ENCODE measurements at places on chromosomes 1 and 21.

GRCh38 chr21:34528131-34528561 is 16.1 kb upstream of the KCNE1 start:
- DNase-seq = no peak

DNA sequence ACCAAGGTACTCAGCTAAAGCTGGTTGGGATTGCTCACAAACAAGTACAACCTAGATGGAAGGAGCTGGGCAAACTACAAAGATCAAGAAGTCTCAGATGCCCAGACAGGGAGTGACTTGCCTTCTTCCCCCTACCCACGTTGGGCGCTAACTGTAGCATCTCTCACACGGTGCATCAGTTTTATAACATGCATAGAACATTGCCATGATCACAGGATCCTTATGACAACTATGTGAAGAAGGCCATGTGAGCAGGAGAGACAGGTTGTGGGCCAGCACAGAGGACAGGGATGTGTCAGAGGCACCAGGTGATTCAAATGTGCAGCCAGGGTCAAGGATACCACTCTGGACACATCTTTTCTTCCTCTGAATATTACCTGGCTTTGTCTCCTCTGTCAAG is 28.3 kb upstream of the CYP4B1 start:
- DNase-seq = no peak

- no peak for DNase-seq
These were observed 5.9 kb downstream of the LRP8 start for GRCh38 chr1:53321776-53322602.

GRCh38 chr1:172185211-172185610 is 235.3 kb upstream of the C1orf105 start:
- DNase-seq = no peak

- DNase-seq = no peak
These were observed 37.7 kb downstream of the PIK3C2B start for GRCh38 chr1:204456826-204457442.

- no peak for DNase-seq
These were observed 65.4 kb downstream of the JAK1 start for GRCh38 chr1:64900916-64901315.

DNA sequence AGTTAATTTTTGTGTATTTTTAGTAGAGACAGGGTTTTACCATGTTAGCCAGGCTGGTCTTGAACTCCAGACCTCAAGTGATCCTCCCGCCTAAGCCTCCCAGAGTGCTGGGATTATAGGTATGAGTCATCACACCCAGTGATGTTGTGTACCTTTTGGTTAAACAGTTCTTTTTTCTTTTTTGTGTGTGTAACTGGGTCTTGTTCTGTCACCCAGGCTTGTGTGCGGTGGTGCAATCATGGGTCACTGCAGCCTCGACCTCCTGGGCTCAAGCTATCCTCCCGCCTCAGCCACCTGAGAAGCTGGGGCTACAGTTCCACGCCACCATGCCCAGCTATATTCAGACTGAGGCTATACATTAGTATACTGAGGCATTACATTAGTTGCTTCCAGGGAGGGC is 37.8 kb downstream of the GABPB2 start:
- DNase-seq = no peak

DNA sequence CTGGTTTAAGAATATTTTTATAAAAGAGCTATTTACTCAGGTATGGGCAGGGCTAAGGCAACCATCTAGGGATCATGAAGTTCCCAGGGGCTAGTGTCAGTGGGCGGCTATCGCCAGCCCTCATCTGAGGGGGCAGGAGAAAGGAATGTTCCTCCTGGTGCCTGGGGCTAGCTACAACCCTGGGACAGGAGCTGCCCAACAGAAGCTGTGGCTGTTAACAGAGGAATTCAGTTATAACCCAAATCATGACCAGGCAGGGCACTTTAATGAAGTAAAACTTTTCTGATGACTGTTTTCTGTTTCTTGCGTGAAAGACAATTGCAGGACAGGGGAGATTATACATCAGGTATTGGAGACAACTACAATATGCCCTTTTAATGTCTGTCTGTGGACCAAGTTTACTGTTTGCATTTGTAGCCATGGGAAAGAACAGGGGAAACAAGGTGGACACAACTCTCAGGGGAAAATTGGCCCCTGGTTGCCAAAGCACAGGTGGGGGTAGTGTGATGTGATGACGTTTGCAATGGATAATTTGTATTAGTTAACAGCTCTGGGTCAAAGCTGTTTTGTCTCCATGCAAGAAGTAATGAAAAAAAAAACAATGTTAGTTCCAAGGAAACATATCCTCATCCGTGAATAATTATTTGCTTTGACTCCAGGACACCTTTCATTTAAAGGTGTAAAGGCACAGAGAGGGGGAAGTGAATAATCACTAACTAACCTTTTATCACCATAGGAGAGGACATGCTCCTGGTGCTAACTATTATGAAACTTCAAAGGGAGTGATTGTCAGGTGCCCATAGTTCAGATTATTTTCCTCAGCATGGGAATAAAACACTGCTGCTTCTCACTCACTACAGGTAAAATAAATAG is 105.2 kb downstream of the TSEN15 start:
- no peak for DNase-seq

DNA sequence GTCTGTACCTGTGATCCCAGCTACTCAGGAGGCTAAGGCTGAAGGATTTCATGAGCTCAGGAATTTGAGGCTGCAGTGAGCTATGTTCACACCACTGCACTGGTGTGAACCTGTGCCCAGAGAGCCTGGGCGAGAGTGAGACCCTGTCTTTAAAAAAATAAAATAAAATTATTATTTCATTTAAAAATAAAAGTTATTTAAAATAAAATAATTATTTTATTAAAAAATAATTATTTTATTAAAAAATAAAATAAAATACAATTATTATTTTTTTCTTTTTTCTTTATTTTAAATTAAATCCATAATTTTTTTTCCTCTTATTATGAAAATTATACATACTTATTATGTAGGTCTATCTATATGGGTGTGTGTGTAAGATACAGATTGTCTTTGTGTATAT is 53.6 kb downstream of the LHX9 start:
- no peak for DNase-seq

GRCh38 chr21:25569084-25569483 is 38.2 kb downstream of the MRPL39 start:
- no peak for DNase-seq

GRCh38 chr1:169025412-169025811 is 81.1 kb upstream of the ATP1B1 start:
- no peak for DNase-seq

DNA sequence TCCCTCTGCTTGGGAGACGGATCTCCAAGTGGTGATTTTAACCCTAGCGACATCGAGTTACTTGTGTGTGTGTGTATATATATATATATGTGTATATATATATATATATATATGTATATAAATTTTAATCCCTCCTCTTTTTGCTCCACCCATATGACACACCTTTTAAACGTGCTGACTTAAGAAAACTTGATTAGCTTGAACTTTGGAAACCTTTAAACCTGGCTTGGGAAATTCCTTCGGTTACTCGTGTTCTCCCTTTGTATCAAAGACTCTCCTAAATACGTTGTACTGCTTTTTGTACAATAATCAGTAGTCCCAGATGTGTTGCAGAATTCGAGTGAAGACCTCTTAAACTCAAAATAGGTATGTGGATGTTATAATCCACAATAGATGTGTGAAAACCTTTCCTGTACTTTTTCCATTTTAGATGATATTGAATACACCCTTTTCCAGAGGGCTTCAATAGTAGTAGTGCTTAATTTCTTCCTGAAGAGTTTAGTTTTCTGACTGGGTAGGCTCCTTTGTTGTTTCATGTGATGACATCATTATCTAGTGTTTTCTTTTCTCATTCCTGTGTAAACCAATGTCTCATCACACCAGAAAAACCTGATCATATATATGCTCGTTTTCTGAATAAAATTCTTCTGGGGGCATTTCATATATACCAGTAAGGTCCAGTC is 1.4 kb downstream of the RNF11 start:
- no peak for DNase-seq

- DNase-seq = no peak
These were observed 14.7 kb downstream of the CSF1 start for GRCh38 chr1:109925159-109925990.

DNA sequence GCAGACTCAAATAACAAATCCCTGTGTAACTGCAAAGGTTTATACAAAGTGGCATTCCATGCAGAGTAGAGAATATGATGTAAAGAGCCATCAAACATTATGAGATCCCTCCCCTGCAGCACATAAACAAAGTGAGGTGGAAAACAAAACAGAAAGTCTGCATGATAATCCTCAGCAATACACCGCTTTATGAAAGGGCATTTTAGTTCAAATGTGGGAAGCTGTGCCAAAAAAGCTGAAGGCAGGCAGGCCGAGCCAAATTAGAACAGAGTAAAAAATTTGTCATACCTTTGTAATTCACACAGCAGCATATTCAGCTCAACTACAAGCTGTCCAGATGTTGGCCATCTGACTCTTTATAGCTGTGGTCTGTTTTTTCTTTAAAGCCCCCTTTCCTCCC is 113.5 kb downstream of the LHX9 start:
- no peak for DNase-seq

GRCh38 chr1:84442256-84442655 is 36.8 kb upstream of the RPF1 start:
- DNase-seq = no peak

DNA sequence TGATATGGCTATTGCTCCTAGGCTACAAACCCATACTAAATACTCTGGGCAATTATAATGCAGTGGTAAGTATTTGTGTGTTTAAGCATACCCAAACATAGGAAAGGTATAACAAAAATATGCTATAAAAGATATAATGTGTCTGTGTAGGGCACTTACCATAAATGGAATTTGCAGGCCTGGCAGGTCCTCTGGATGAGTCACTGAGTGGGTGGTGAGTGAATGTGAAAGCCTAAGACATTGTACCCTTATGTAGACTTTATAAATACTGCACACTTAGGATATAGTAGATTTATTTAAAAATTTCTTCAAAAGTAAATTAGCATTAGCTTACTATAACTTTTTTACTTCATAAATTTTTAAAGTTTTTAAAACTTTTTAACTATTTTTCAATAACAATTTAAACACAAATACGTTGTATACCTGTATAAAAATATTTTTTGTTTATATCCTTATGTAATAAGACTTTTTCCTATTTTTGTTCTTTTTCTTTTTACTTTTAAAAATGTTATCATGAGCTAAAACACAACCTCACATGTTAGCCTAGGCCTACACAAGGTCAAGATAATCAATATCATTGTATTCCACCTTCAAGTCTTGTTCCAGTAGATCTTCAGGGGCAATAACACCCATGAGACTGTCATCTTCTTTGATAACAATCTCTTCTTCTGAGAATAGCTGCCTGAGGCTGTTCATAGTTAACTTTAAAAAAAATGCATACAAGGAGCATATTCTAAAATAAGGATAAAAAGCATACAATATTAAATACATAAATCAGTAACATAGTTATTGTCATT is 306.3 kb upstream of the RGS18 start:
- DNase-seq = no peak

DNA sequence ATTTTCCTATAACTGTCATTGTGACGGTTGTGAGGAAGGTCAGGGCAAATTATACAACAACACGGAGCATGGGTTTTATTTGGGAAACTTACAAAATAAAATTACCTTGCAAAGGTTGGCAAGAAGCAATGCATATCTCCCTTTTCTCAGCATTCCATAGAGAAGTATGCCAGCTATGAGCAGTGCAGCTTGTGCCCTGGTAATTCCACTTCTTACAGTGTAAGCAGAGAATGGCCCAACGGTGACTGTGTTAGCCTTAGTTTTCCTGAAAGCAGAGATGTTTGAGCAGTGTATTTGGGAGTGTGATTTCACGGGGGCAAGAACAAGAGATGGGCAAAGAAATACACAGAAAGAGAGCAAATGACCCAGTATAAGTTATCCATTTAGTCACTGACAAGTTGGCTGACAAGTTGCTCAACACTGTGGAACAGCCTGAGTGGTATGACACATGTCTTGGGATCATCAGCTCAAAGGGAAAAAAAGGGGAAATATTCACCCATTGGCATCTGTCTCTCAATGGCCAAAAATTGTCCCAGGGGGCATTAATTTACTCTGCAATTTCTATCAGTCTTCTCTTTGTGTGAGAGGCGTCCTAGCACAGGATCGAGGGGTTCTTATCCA is 210.9 kb upstream of the NRIP1 start:
- DNase-seq = no peak

GRCh38 chr1:225437710-225438437 is 10.0 kb upstream of the LBR start:
- no peak for DNase-seq

DNA sequence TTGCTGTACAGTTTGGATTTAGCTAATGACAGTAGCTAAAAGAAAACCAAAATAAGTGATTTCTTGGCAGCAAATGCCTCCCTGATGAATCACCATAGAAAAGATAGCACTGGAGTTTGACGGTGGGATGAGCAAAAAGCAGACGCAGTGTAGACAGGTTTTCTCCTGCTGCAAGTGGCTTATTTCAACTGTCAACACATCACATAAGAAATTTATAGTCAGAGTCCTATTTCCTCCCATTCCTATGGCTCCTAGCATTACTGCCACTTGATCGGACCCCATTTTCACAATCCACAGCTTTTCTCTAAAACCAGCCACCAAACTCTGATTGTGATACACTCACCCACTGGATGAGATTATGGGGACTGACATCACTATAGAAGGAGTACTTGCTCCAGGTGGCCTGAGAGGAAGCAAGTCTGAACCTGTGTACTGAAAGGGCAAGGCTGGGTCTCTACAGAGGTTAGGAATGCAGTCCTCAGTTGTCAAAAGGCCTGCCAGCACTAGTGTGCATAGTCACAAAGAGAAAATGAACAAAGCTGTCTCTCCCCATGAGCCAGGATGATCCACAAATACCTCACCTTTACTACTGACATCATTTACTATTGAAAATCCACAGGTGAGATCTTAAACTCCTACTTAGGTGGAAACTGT is 359.8 kb downstream of the LTN1 start:
- no peak for DNase-seq

- no peak for DNase-seq
These were observed 48.9 kb downstream of the MEF2D start for GRCh38 chr1:156451505-156452160.

GRCh38 chr1:108884968-108885367 is 8.2 kb downstream of the GPSM2 start:
- no peak for DNase-seq

DNA sequence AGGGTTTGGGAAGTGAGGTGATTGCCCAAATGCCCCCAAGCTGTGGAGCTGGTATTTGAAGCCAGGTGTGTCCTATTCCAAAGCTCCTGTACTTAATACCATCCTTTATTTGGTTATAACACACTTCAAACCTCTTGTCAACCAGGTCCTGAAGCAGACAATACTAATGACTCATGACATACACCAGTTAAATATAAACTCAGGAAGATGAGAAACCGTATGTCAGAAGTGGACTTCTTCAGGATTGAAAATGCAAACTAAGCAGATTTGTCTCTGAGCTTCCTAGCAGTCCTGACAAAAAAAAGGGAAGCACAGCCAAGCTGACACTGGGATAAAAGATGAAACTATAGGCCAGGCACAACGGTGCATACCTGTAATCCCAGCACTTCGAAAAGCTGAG is 70.6 kb downstream of the ALPL start:
- no peak for DNase-seq

GRCh38 chr1:9658199-9658598 is 6.7 kb downstream of the PIK3CD start:
- peak; percentile 38 for DNase-seq
